ENCODE measurements at places on chromosomes 12 and 14.

- DNase-seq = no peak
These were observed 32.4 kb downstream of the CCDC88C start for GRCh38 chr14:91385224-91385623.

DNA sequence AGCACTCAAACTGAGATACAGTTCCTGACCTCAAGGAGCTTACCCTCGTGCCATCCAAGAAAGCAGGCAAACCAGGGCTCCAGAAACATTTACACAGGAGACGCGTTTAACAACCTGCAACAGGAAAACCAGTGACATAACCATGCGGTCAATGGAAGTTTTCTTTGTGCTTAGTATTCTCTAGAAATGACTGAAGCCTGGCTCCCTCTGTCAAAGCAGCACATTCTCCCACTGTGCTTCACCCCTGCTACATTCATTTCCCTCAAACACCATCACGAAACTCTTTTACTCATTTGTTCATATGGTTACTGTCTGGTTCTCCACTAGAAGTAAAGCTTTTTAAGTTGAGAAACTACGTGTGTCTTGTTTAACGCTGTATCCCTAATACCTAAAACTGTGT is 161.3 kb upstream of the CCND2 start:
- no peak for DNase-seq

GRCh38 chr14:23123419-23123818 is 4.4 kb upstream of the CEBPE start:
- no peak for DNase-seq

GRCh38 chr12:124588751-124589267 is 21.4 kb upstream of the NCOR2 start:
- no peak for DNase-seq

DNA sequence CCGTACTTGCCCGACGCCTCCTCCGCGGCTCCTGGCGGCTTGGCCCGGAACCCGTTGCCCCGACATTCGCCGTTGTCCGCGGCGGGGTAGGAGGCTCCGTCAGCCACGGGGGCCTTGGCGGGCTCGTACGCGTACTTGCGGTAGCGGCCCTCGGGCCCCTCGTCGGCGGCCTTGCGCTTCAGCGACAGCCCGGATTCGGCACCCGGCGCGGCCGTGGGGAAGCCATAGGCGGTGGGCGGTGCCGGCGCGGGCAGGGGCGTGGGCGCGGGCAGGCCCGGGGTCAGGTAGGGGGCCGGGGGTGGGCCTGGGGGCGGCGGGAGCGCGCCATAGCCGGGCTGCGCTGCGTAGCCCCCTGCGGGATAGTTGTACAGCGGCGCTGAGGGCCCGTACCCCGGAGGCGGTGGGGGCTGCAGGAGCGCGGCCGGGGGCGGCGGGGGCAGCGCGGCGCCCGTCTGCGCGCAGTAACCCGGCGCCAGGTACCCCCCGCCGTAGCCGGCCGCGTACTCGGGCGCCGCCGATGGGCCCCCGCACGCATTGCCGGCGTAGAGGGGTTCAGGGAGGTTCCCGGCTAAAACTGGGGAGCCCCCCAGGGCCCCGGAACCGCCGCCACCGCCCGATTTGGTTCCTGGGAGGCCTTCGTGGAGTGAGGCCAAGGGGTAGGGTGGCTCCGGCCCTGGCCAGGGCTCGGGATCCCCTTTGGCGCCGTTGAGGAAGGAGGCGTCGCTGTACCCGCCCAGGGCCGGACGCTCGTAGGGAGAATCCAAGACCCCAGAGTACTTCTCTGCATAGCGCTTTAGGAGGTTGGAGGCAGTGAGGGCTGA is 26.9 kb downstream of the FIGNL2 start:
- DNase-seq = no peak

GRCh38 chr12:98909746-98910145 is 264.7 kb downstream of the APAF1 start:
- no peak for DNase-seq

- no peak for DNase-seq
These were observed 71.8 kb upstream of the GZMB start for GRCh38 chr14:24705840-24706239.

GRCh38 chr12:108602209-108602705 is 4.4 kb upstream of the TMEM119 start:
- no peak for DNase-seq

GRCh38 chr14:58872061-58872460 is 234.3 kb downstream of the DACT1 start:
- no peak for DNase-seq

GRCh38 chr14:102696332-102696731 is 80.9 kb upstream of the TRAF3 start:
- DNase-seq = no peak

DNA sequence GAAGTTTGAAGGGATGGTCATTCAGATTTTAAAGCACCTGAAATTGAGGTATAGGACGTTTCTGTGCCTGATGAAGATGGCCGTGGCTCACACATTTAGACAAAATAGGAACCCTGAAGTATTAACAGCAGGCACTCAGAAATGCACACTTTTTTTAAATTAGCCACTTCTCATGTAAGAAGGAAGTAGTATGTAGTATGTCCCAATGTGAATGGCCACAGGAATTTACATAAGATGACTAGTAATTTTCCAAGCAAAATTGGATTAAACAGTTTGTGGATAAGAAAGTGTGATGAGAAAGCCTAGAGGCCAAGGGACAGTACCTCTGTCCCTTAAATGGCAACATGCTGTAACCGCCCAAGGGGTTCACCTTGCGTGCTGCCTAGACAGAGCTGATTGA is 1.8 kb upstream of the MIS18BP1 start:
- DNase-seq = no peak

DNA sequence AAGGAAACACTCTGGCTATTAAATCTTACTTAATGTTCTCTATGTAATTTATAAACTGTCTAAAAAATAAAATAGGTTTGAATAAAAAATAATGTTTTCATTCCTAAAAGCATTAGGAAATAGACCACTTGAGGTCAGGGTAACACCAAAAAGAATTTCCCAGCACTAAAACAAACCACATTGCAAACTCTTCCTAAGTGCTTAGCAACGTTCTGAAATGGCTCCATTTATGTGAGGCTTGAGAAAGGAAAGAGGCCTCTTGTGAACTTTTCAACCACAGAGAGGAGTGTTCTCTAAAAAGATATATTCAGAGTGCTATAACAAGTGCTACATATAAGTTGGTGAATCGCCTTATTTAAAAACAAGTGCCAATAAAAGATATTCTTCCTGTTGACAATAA is 42.7 kb downstream of the ALX1 start:
- DNase-seq = no peak

DNA sequence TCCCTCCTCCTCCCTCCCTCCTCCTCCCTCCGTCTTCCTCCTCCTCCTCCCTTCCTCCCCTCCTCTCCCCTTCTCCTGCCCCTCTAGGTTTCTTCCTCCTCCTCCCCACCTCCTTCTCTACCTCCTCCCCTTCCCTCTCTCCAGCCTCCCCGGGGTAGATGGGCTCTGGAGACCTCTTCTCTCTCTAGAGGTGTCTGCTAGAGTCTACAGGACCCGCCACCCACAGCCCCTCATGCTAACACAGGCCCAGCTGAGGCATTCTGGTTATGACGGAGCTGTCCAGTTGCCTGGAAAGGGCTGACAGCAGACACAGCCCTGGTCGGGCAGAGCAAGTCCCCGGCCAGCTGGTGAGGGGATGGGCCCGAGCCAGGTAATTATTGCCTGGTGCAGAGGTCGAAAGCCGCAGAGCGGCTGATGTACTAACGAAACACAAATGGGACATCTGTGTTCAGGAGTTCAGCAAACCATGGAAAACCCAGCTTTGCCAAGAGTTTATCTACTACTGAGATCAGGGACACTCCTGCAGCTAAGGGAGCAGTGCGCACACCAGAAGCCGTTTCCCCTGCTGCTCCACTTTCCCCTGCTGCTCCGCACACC is 96.2 kb downstream of the PAPOLA start:
- no peak for DNase-seq

DNA sequence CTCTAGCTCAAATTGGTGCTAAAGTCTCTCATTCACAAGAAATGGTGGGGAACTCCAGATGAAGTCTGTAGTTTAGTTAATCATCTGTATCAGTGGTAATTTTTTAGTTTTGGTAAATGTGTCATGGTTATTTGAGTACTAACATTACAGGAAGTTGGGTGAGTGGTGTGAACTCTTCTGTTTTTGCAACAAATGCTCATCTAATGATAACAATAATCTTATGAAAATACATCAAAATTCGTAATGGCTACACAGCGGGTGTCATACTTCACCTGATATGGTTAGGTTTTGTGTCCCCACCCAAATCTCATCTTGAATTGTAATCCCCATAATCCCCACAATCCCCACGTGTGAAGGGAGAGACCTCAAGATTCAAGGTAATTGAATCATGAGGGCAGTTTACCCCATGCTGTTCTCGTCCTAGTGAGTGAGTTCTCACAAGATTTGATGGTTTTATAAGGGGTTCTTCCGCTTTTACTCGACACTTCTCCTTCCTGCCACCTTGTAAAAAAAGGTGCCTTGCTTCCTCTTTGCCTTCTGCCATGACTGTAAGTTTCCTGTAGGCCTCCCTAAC is 209.3 kb upstream of the FOXN3 start:
- no peak for DNase-seq

DNA sequence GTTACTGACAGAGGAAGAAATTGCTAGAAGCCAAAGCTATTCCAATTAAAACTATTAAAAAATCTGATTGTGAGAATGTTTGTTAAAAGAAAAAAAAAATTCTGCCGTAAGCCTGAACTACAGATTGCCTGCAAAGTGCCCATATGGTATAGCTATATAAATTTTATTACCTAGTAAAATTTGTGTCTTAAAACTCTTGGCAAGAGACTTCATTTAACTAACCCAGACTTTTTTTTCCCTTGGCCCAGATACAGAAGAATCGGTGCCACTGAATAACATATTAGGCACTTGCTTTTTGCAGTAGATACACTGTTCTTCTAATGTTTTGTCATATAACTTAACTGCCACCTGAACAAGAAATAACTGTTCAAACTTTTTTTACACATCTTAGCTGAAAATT is 125.5 kb downstream of the RPS29 start:
- no peak for DNase-seq

- no peak for DNase-seq
These were observed 5.0 kb upstream of the SLC38A4 start for GRCh38 chr12:46830731-46831334.

DNA sequence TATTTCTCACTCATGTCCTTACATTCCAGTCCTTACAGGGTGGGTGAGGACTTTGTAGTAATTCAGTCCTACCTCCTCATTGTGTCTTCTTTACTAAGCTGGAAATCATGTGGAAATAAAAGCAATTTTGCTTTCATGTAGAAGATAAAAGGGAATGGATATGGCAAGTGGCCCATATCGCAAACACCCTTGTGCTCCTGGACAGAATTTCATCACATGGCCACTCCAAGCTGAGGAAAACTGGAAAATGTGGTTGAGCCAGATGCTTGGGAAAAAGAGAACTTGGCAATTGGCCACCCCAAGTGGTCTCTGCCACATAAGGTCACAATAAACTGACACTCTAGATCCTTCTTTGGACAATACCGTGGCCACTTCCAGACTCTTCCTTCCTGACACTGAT is 64.2 kb upstream of the IFNG-AS1 start:
- DNase-seq = no peak

DNA sequence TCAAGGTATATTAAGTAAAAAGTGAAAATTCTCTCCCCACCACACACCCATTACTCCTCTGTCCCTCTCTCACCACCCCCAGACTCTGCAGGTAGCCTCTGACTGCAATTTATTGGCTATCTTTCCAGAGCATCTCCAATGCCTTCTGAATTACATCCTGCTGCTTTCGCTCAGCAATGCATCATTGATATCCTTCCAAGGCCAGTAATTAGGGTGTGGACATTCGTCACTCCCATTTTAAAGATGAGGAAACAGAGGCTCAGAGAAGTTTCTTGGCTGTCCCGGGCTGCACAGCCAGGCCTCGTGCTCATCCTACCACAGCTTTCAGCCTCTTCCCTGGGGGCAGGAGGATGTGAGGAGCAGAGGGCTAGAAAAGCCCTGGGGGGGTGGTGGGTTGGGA is 23.6 kb upstream of the PGF start:
- DNase-seq = no peak

- no peak for DNase-seq
These were observed 45.8 kb upstream of the MYL2 start for GRCh38 chr12:110966081-110966760.

DNA sequence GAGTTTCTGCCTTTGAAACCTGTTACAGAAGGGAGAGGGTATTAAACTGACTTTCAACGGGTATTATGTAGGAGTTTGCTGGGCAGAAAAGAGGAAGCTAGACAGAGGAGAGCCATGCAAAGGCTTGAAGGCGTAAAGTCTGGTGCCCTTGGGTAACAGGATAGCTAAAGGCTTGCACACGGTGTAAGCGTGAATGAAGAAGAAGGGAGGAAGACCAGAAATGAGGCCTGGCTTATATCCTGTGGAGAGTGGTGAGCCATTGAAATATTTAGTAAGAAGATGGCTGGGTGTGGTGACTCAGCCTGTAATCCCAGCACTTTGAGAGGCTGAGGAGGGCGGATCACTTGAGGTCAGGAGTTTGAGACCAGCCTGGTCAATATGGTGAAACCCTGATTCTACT is 22.6 kb downstream of the SUDS3 start:
- DNase-seq = peak; percentile 80

DNA sequence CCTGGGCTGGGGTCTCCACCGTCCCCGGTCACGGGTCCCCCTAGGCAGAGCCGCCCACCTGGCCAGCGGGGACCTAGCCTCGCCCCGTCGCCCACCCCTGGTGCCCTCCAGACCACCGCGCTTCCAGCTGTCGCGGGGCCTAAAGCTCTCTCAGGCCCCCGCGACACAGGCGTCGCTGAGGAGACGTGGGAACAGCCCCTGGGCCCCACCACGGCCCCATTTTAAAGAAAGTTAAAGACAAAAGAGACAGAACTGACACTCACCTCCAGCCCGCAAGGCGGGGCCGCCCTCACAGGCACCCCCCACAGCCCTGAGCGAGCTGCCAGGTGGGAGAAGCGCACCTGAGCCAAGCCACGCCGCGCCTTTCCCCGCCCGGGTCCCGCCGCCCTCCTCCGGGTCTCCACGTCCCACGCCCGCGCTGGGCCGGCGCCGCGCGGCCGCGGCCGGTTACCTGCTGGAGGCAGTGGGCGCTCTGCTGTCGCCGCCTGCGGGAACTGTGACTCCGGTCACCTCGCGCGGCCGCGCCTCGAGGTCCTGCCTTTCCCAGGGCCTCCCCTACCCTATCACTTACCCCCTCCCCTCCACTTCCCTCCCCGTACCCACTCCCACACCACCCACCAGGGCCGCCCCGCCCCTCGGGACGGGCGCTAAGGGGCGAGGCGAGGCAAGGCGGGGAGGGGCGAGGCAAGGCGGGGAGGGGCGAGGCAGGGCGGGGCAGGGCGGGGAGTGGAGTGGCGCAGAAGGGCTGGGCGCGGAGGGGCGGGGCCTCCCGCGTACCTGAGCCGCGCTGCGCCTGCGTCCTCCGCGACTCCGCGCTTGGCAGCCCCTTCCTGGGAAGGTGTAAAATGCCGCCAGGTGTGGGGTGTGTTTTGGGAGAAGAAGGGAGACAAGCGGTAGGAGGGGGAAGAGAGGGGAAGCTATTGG is 31.2 kb downstream of the TC2N start:
- no peak for DNase-seq

- DNase-seq = no peak
These were observed at the start of gene PTGDR for GRCh38 chr14:52267501-52268278. PTGDR (plus strand) TSS chr14:52267698; CDS start chr14:52267815, 117 bp downstream.

DNA sequence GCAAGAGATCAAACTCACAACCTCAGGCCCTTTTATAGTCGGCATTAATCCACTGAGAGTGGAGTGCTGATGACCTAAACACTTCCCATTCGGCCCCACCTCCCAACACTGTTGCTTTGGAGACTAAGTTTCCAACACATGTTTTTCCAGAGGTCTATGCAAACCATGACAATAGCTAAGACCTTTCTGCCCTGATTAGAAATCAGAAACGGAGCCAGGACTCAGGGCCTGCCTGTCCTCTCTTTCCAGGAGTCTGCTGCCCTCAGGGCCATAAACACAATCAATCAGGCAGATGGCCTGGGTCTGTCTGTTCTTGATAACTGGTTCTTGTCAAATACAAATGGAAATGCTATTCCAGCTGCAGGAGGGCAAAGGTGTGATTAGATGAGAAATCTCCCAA is 97.2 kb upstream of the PSMC1 start:
- DNase-seq = no peak

Data from SIG-M5 (cell line).